Activated CD8-positive, alpha-beta T cell treated with anti-CD3 and anti-CD28 coated beads for 36 hours (primary cell): ENCODE measurements at places on chromosomes 5 and 9. TPM values are rescaled to one million over a fixed set of nuclear protein-coding genes. Genes with fewer than 3 reads are reported as not detected.
A peak's percentile ranks its signal among the peaks of the same experiment; 100 is the strongest.

The FAM221B gene
- total RNA-seq, result not detected

The ZBTB34 gene
- total RNA-seq, result 4.7 TPM

- DNase-seq, result no peak
Measured at GRCh38 chr5:62575489-62575888, 3.1 kb upstream of the LRRC70 start.

DNA sequence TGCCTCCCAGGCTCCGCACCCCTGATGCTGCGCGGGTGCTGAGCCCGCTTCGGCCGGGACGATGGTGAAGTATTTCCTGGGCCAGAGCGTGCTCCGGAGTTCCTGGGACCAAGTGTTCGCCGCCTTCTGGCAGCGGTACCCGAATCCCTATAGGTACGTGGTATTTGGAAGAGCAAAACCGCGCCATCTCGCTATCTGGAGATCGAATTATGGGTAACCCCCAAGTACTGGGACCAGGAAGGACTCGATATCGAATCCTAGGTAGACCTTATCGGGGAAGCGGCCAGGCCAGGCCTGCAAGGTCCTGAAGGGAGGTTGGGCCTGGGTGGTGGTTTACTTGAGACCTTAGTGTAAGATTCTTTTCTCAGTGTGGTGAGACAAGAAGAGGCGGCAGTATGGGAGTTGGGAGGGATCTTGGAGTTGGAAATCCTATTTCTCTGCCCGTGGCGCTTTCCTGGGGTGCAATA is 359 bp downstream of the PRELID1 start:
- no peak for DNase-seq

The PCDHB9 gene
- total RNA-seq, result not detected

- DNase-seq, result no peak
Measured at GRCh38 chr9:137312852-137313325, 10.8 kb upstream of the NRARP start.

GRCh38 chr5:57509501-57510260 is 27.1 kb upstream of the ACTBL2 start:
- DNase-seq, result no peak

DNA sequence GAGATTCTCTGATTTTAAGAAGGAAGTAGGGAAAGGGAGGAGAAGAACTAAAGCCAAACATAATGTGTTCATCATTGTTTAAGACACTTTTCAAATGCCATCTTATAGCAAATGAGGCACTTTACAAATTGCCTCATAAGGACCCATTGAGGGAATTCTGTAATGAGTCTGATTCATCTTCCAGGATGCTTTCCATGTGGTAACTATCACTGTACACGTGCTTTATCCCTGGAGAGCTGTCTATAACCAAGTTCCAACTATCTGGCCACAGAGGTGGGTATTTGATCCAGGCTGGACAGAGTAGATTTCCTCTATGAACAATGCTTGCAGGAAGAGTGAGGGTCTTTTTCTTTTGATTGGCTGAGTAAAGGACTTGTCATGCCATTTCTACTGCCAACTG is 183.5 kb upstream of the NFIB start:
- no peak for DNase-seq

GRCh38 chr5:150124596-150124995 is 31.0 kb downstream of the PDGFRB start:
- DNase-seq, result no peak

The ACTBL2 gene
- total RNA-seq, result not detected

DNA sequence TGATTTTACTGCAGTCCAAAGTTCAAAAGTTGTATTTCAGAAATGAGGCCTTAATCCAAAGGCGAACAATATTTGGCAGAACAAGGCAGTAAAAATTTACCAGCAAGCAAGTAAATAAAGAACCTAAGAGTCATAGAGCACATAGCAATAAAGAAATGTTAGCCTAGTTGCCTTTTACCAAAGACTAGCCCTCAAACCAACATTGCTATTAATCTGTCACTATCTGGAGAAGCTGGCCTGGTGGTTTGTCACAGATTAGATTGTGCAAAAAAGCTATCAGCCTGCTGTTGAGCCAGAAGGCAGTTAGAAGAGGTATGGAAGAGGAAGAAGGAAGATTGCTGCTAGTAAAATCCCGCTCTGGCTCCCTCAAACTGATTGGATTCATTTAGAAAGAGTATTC is 304.7 kb upstream of the KLF4 start:
- no peak for DNase-seq

GRCh38 chr5:153223376-153223775 is 267.1 kb upstream of the GRIA1 start:
- no peak for DNase-seq

GRCh38 chr5:142193114-142193428 is 84.5 kb downstream of the NDFIP1 start:
- no peak for DNase-seq

- no peak for DNase-seq
Measured at GRCh38 chr5:6572086-6572824, 60.6 kb downstream of the NSUN2 start.

DNA sequence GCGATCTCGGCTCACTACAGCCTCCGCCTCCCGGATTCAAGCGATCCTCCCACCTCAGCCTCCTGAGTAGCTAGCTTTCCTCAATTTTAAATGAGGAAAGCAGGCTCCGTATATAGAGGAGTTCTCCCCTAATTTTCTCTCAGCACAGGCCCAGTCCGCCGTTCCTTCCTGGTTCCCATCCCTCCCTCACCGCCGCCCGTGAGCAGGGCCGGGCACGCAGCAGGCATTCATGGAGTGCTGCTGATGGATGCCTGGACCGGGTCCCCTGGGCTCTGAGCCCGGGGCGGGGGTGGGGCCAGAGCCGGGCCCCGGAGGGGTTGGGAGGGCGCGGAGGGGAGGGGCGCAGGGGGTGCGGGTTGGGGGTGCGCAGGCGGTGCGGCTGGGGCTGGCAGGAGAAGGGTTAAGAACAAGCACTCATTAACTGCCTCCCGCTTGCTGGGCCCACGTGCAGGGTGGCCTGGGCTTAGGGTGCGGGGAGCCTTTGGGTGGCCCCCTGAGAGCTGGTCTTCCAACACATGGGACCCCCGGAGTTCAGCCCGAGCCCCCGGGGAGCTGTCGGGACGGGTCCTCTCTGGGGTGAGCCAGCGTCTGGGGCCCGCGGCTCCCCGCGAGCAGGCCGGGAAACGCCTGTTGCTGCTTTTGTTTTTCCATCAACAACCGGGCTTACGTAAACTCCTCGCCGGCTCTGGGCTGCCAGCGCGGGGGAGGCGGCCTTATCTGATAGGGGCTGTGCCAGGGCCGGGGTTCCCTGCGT is 33.7 kb downstream of the LHX2 start:
- peak; percentile 31 for DNase-seq

- DNase-seq, result no peak
Measured at GRCh38 chr9:119273984-119274665, 95.1 kb downstream of the BRINP1 start.

DNA sequence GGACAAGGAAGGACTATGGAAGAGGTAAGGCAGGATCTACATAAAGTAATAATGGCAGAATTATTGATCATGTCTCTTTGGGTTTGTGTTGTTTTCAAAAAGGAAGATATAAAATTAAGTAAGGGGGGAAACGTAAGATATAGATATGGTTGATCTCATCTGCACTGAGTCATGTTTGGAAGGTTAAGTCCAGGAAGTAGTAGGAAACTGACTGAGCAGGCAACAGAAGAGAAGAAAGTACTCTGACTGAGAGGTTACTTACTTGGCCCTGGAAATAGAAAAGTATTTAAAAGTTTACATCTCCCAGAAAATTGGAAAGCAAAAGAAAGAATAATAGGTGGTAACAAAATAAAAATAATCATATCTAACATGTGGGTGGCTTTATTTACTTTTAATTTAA is 405.3 kb upstream of the RGMB start:
- no peak for DNase-seq

DNA sequence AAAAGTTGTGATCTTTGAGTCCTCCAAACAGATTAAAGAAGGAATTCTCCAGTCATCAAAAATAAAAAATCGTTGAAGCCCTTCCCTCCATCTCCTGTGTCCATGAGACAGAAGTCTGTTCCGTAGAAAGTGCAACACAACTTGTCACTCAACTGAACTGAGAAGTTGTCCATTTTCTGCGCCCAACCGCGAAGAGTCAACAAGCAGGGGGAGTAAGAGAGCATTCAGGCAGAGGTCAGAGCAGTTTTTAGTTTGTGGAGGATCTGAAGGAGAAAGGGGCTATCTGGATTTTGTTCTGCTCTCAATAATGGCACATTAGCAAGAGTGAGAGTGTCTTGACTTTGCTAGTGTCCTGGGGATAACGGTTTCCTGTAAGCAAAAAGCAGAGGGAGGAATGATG is 303.9 kb downstream of the ICE1 start:
- no peak for DNase-seq

GRCh38 chr9:37969130-37969529 is 65.2 kb upstream of the SLC25A51 start:
- no peak for DNase-seq

The SUB1 gene
- 431 TPM for total RNA-seq

DNA sequence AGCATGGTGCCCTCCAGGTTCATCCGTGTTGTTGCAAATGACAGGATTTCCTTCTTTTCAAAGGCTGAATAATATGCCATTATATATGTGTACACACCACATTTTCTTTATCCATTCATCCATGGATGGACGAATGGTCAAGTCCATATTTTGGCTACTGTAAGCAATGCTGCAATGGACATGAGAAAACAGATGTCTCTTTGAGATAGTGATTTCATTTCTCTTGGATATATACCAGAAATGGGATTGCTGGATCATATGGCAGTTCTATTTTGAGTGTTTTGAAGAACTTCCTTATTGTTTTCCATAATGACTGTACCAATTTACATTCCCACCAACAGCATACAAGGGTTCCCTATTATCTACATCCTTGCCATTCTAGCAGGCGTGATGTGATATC is 67.9 kb downstream of the TEK start:
- DNase-seq, result no peak

The RANBP17 gene
- not detected for total RNA-seq

DNA sequence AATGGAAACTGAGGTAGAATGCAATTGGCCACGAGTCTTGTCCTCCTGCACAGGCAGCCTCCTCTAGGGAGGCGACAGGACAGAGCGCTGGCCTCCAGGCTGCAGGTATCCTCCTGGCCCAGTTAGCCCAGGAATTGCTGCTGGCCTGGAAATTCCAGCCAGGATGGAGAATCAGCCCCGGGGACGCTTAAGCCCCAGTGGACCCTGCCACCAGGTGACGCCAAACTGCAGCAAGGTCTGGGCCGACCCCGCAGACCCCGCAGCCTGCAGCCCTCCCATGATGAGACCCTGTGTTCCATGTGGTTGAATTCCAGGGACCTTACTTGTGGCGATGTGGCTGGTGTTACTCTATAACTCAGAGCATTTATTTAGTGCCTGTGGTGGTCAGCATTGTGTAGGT is 7.3 kb downstream of the CACFD1 start:
- no peak for DNase-seq

The LRRC19 gene
- not detected for total RNA-seq

DNA sequence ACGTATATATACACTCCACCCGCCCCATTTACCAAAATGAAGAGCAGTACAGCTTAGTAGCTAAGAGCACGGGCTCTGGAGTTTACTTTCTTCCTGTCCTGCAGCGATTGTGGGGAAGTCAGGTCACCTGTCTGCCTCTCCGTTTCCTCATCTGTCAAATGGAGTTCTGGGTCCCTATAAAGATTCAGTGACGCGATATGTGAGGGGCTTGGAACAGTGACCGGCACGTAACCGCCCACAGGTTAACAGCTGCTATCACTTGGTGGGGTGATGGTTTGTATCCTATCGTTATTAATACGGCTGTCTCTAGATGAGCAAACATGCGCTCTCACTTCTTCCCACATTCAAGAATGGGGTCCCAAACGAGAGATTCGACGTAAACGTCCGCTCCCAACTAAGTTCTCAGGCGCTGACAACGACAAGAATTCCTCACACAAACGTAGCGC is 426 bp downstream of the FAM114A2 start:
- DNase-seq, result peak; percentile 74

DNA sequence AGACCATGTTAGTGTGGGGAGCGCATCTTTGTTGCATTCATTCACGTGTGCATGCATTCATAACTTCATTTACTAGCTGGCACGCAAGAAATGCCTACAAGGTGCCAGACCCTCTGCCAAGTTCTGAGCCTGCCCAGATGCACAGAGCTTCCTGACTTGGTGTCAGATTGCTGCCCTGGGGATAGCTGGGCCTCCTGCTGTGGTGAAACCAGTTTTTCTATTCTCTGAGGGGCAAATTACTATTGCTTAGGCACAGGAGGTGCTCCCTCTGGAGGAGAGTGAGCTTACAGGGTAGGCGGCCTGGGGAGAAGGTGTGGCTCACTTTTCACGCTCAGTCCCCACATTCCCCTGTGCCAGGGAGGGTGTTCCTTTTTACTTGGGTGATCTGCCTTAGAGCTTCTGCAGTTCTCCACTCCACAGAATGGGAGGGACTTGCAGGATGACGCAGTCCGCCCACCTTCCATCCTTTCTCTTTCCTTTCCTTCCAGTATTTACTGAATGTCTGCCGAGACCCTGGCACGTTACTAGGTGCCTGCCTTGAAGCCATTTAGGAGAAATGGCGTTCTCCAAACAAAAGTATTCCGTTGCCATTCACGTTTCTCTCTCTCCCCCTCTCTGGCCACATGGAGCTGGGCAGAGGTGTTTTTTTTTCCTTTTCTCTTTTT is 27.9 kb upstream of the CTNNA1 start:
- DNase-seq, result peak; percentile 8

The ST8SIA4 gene
- total RNA-seq, result 31.6 TPM

DNA sequence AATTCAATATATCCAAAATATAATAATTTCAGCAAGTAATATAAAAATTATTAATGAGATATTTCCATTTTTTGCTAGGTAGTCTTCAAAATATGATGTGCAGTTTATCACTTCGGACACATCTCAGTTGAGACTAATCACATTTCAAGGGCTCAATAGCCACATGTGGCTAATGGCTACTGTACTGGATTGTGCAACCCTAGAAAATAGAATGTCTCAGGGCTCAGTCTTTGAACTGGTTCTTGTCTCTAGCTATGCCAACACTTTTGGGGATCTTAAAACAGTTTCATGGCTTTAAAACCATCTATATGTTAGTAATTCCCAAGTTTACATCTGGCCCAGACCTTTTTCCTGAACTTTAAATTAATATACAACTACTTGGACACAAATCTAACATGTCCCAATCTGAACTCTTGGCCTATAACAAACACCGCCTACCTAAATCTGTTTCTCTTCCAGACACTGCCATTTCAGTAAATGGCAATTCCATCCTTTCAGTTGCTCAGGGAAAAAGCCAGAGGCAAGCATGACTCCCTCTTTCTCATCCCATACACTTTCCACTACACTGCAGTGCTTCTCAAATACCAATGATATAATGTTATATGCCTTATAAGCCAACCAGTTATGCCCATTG is 18.8 kb downstream of the PTAR1 start:
- DNase-seq, result no peak

GRCh38 chr9:134313470-134313869 is 12.8 kb upstream of the RXRA start:
- no peak for DNase-seq

- DNase-seq, result peak; percentile 64
Measured at GRCh38 chr9:75238311-75238976, 150.1 kb downstream of the OSTF1 start.

The XPA gene
- 9.8 TPM for total RNA-seq

DNA sequence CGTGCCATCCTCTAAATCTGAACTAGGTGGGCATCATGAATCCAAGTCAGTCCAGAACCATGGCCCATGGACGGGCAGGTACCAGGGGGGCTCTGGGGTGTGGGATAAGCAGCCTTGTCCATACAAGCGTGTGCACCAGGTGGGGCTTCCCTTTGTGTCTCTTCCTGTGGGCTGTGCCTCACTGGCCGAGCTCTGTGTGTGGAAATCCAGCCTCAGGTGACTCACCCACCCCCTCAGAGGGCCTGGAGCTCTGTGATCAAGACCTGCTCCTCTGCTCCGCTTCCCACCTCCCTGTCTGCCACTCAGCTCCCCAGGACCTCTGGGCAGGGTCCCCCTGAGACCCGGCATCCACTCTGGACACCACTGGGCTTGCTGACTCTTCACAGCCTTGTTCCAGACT is 33.0 kb downstream of the GADD45G start:
- DNase-seq, result no peak
